ENCODE measurements at places on chromosomes 7 and 10. TPM values are rescaled to one million over a fixed set of nuclear protein-coding genes. Genes with fewer than 3 reads are reported as not detected.

GRCh38 chr10:75418293-75418692 lies 13.1 kb upstream of the LRMDA start:
- no peak for DNase-seq

DNA sequence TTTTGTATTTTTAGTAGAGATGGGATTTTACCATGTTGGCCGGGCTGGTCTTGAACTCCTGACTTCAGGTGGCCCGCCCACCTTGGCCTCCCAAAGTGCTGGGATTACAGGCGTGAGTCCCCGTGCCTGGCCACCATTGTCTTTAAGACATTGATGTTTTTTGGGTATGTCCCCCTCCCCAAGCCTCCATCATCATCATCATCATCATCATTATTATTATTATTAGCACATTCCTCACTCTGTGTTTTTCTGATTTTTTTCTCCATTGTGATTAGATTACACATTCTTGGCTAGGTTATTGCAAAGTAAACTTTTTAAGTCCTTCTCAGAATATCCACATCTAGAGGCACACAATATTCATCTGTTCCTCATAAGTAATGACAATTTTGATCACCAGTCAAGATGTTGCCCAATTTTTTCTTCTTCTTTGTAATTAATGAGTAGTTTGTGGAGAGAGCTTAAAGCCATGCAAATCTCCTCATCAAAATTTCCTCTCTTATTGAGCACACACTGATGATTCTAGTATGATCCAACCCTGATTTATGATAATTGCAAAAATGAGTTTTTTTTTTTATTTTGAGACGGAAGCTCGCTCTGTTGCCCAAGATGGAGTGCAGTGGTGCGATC lies 47.5 kb downstream of the EPC1 start:
- DNase-seq = no peak

DNA sequence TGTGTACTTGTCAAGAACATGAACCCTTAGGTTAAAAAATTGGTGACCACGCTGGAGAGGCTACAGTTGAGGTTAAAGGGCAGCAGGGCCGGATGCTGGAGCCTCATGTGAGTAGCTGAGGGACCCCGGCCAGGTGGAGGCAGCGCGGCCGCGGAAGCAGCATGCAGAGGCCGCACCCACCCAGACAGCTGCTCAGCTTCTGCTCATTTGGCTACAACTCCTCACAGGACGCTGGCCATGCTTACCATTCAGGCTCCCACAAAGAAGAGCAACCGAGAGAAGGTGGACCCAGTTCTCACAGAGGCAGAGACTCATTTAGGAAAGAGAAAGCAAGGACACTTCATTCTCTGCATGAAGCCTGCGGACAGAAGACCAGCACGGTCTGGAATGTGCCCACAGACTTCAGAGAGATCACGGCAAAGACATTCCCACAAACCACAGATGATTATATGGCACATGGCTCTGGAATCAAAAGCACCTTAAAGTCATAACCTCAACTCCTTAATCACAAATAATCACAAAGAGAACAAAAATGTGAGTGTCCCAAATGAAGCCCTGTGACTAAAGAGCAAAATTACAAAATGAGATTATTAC lies 94.4 kb downstream of the VOPP1 start:
- peak; percentile 93 for DNase-seq

- DNase-seq = no peak
Measured at GRCh38 chr10:119575991-119576390, 20.8 kb downstream of the TIAL1 start.

DNA sequence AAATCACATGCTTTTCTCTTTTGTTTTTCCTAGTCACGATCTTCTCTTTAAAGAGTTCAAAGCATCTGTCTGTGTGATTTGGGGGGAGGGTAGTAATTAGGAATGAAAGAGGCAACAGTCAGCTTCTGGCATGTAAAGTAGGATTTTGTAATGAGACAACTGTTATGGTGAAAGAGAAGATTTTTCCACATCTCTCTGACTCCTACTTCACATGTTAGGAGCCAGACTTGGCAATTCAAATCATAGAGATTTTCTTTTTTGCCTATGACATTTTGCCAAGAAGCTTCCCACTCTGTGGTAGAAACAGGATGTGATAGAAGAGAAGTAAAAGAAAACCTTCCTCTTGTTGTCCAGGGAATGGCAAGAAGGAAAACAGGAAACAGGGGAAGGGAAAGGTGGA lies 38.3 kb upstream of the KLHL7 start:
- DNase-seq = peak; percentile 88

DNA sequence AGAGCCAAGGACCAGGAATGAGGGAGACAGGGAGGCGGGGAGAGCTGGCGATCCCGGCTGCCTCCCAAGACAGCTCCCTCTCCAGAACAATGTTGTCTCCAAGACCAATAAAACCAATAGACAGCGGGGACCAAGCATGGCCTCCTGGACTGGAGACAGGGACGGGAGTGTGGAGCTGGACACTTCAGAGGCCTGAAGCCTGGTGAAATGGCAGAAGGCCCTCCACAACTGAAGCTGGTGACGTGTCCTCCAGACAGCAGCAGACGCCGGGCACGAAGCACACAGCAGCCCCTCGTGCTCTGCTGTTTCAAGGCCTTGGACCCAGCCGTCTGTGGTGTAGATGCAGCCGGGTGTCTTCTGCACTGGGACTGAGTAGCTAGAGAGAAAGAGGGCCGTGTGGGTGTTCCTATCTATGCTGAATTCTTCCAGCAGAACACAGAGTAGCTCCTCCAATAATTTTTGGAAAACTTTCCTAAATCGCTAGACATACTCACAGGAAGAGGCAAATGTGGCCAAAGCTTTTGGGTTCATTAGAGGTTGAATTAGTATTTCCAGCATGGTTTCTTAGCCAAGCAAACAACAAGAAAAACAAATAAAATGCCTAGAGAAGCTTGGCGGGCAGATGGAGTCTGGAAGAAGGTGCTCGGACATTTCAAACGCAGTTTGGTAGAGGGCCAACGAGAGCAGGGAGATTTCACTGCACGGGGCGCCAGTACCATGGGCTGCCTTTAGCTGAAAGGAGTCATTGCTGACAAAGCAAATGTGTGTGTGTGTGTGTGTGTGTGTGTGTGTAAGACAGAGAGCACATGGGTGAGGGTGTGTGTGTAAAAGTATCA lies 570.4 kb downstream of the TCERG1L start:
- no peak for DNase-seq

- peak; percentile 97 for DNase-seq
Measured at GRCh38 chr10:122152544-122152943, 118.6 kb upstream of the BTBD16 start.

- no peak for DNase-seq
Measured at GRCh38 chr7:9453521-9453920, 1020.1 kb downstream of the NXPH1 start.

- peak; percentile 44 for DNase-seq
Measured at GRCh38 chr10:44689368-44689767, 221.8 kb upstream of the TMEM72 start.

GRCh38 chr7:17617380-17617779 lies 318.9 kb downstream of the AHR start:
- no peak for DNase-seq

DNA sequence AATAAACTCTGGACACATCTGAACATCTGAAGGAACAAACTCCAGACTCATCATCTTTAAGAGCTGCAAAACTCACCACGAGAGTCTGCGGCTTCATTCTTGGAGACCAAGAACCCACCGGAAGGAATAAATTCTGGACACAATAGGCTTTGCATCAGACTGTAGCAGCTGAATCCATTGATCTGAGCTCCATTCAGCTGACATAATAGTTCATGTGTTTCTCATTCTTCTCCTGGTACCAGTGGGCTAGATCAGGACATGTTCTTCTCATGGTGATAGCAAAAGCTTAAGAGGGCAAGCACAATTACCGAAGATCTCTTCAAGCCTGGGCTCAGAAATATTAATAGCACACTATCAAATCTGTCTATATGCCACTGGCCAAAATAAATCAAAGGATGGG lies 20.5 kb upstream of the GNAI1 start:
- no peak for DNase-seq

DNA sequence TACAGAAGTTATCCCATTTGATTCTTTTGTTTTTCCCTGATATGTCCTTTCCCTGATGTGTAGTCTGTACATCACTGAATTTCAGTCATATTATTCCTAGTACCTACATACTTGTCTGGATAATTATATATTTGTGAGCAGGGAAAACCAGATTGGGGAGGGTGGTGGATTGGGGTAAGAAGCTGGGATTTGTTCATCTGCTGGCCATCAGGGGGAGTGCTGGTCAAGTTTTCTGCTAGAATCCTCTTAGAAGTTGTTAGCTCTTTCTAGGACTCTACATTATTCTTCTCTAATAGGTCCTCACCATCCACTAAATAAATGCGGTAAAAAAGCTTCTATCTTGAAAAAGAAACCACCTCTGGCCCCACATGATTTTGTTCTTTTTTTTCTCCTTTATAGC lies 232.7 kb upstream of the TAC1 start:
- peak; percentile 36 for DNase-seq

GRCh38 chr10:113565364-113565763 lies 12.5 kb downstream of the HABP2 start:
- no peak for DNase-seq

DNA sequence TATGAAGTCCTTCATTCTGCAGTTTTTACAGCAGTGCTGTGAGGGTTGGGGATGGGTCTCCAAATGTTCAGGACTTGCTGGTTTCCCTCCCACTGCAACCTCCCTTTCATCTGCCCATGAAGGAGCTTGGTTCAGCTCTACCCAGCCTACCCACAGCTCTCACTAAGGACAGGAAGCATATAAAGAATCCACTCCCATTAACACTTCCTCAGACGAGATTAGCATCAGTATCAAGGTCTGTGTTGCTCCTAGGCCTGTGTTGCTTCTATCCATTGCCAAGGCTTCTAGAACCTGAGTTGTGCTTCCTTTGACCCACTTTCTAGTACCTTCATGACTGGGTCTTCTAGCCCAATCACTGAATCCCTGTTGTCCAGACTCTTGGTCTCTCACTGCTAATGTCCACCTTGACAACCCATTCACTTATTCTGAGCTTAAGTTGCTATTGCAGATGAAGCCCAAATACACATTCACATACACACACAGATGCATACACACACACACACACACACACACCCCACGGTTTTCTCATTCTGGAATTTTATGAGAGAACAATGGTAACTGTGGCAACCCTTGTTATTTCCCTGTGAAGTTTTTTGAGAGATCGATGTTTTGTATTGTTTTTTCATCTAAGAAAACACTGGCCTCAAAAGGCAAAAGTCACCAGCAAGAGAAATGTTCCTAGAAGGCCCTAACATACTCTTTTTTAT lies 248.1 kb downstream of the MTERF1 start:
- DNase-seq = no peak

GRCh38 chr10:68471063-68471585 lies 649 bp downstream of the DNA2 start:
- DNase-seq = no peak

AFAP1L2 gene
- total RNA-seq = not detected

EFCAB10 gene
- not detected for total RNA-seq

AOAH gene
- total RNA-seq = not detected

TSPAN15 gene
- not detected for total RNA-seq

ADCYAP1R1 gene
- total RNA-seq = not detected

PRLHR gene
- total RNA-seq = not detected

PNLIP gene
- total RNA-seq = not detected

PKD2L1 gene
- not detected for total RNA-seq

TMEM196 gene
- not detected for total RNA-seq

All from GM23248 (cell line).